Caco-2 (cell line): ENCODE measurements at places on chromosomes 4 and X. TPM values are rescaled to one million over a fixed set of nuclear protein-coding genes. Genes with fewer than 3 reads are reported as not detected.

DNA sequence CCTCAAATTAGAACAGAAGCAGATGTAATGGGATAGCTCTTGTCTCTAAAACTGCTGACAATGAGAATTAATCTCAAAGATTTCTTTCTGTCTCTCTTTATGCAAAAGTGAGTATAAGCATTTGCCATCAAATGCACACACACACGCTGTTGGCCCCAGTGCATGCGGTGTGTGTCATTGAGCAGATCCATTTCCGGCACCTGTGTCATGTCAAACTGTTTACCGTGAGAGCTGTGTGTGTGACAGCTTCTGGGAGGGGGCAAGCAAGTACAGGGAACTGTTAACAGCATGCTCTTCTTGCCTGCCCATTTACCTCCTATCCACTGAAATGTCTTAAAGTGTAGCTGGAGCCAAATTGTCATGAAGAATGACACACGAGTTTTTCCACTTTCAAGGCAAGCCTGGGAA, 297.9 kb upstream of the FAT4 start:
- H3K27ac ChIP-seq, result no peak overlapping the region
- H3K27me3 ChIP-seq, result no peaks in the 10 kb centered on the region
- H3K36me3 ChIP-seq, result no peaks in the 10 kb centered on the region
- no peaks in the 10 kb centered on the region for H3K4me1 ChIP-seq
- DNase-seq, result no peak

DNA sequence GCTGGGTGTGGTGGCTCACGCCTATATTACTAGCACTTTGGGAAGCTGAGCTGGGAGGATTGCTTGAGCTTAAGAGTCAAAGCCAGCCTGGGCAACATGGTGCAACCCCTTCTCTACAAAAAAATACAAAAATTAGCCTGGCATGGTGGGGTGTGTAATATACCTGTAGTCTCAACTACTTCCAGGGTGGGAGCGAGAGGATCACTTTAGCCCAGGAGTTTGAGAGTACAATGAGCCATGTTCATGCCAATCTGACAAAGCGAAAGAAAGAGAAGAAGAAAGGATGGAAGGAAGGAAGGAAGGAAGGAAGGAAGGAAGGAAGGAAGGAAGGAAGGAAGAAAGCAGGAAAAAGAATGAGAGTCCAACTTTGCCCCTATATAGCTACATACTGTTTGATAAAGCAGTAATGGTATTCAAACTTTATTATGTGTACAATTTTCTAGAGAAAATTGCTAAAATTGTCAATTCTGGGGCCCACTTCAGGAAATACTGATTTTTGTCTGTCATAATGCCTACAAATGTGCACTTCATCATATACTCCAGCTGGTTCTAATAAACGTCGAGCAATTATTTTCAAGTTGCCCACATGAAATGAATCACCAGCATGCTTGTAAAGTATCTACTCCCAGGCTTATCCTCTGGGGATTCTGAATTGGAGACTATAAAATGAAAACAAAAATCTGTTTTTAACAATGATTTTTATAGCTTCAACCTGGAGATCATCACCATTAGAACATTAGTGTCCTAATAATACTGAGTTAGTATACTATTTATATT, 132.3 kb downstream of the NDST4 start:
- no peaks in the 10 kb centered on the region for H3K36me3 ChIP-seq
- no peaks in the 10 kb centered on the region for H3K4me1 ChIP-seq
- H3K27me3 ChIP-seq, result no peaks in the 10 kb centered on the region
- H3K27ac ChIP-seq, result no peak overlapping the region
- H3K4me3 ChIP-seq, result no peak overlapping the region
- DNase-seq, result no peak

GRCh38 chrX:51825436-51825835, 68.0 kb upstream of the MAGED1 start:
- no peaks in the 10 kb centered on the region for H3K4me1 ChIP-seq
- H3K27me3 ChIP-seq, result no peaks in the 10 kb centered on the region
- no peaks in the 10 kb centered on the region for H3K36me3 ChIP-seq
- H3K4me3 ChIP-seq, result no peak overlapping the region

FAM156A gene
- 33.9 and 37.0 TPM in 2 replicates for total RNA-seq

SPATA4 gene
- total RNA-seq, result not detected in 2 replicates

GRCh38 chr4:120225527-120225926, 158.9 kb upstream of the MAD2L1 start:
- no peak overlapping the region for H3K4me3 ChIP-seq
- H3K27me3 ChIP-seq, result no peaks in the 10 kb centered on the region
- H3K27ac ChIP-seq, result no peak overlapping the region
- H3K36me3 ChIP-seq, result no peaks in the 10 kb centered on the region

GRCh38 chrX:6674734-6675133, 139.8 kb upstream of the VCX3A start:
- no peak for DNase-seq
- no peak overlapping the region for H3K4me3 ChIP-seq
- H3K27ac ChIP-seq, result no peak overlapping the region
- no peaks in the 10 kb centered on the region for H3K27me3 ChIP-seq
- H3K36me3 ChIP-seq, result no peaks in the 10 kb centered on the region
- H3K4me1 ChIP-seq, result no peaks in the 10 kb centered on the region

GRCh38 chrX:79371101-79371500, 4.0 kb upstream of the ITM2A start:
- H3K27ac ChIP-seq, result no peak overlapping the region
- H3K36me3 ChIP-seq, result no peaks in the 10 kb centered on the region
- DNase-seq, result no peak

- no peak overlapping the region for H3K27ac ChIP-seq
- H3K36me3 ChIP-seq, result no peaks in the 10 kb centered on the region
- no peaks in the 10 kb centered on the region for H3K27me3 ChIP-seq
Observed at GRCh38 chr4:123995936-123996335, 599.3 kb downstream of the SPRY1 start.

RIBC1 gene
- total RNA-seq, result 0.88 and 0.95 TPM in 2 replicates

DNA sequence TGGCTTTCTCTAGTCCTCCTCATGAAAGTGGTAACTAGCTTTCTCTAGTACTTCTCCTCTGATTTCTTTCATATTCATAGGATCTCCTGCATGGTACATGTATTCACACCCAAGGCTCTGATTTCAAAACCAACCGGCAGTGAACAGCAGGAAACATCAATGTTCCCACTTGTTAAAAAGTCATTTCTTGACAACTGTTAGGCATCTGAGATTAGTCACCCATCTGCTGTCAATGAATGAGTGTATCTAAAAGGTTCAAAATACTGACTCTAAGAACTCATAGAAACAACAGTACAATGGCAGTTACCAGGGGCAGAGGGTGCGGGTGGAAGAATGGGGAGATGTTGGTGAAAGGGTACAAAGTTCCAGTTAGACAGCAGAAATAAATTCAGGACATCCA, 31.5 kb upstream of the PUDP start:
- no peak overlapping the region for H3K27ac ChIP-seq
- no peaks in the 10 kb centered on the region for H3K4me1 ChIP-seq
- no peaks in the 10 kb centered on the region for H3K27me3 ChIP-seq
- no peak overlapping the region for H3K4me3 ChIP-seq
- no peaks in the 10 kb centered on the region for H3K36me3 ChIP-seq
- no peak for DNase-seq

TRIM60 gene
- not detected in 2 replicates for total RNA-seq

DNA sequence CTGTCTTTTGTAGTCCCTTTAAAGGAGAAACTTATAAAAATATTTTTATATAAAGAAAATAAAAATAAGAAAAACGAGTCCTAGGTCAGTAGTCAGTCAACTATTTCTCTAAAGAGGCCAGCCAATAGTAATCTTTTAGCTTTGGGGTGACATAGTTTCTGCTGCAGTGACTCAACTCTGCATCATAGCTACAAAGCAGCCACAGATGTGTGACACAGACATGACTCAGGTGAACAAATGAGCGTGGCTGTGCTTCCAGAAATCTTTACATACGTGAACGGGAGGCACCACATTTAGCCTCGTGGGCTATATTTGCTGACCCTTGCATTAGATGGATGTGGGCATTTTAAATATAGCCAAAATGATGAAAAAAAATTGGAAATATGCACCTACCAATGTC, 1862.5 kb upstream of the TENM3 start:
- no peak for DNase-seq
- H3K27ac ChIP-seq, result no peak overlapping the region
- H3K4me1 ChIP-seq, result no peaks in the 10 kb centered on the region
- no peaks in the 10 kb centered on the region for H3K27me3 ChIP-seq

PPAT gene
- total RNA-seq, result 55.6 and 60.7 TPM in 2 replicates

- no peaks in the 10 kb centered on the region for H3K27me3 ChIP-seq
- no peaks in the 10 kb centered on the region for H3K36me3 ChIP-seq
- H3K4me1 ChIP-seq, result no peaks in the 10 kb centered on the region
Observed at GRCh38 chr4:120331486-120332370, 265.1 kb upstream of the MAD2L1 start.

DNA sequence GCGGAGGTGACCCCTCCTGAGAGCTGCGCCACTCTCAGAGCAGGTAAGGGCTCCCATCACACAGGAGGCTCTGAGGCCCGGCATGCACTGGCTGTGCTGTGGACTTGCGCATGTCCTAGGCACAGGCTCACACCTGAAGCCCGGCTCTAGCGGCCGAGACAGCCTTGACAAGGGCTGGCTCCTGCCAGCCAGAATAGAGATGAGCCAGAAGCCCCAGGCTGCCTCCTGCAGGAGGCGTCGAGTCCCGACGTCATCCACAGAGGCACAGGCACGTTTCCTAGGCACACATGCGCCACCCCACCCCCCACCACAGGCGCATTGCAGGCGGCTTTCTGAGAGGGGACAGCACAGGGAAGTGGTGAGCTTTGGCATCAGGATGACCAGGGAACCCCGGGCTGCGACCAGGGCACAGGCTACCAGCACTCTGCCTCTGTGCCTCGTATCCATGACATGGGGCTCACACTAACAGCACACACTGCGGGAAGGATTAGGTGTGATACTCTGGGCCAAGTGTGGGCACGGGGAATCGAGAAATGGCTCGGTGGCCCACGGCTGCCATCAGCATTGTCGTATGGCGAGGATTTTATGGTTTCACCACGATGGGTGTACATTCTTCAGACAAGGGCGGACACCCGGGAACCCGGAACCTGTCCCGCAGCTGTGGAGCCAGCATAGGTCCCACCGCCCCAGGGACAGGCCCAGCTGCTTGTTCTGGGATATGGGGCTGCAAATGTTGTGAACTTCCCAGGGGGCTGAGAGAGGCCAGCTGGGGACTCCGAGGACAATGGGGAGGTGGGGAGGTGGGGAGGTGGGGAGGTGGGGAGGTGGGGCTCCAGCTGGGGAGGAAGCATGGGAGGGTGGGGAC, 90.7 kb upstream of the ADRA2C start:
- H3K4me1 ChIP-seq, result peaks cover 19% of the 10 kb centered on the region
- H3K4me3 ChIP-seq, result no peak overlapping the region
- H3K36me3 ChIP-seq, result no peaks in the 10 kb centered on the region
- no peak for DNase-seq

- H3K27ac ChIP-seq, result no peak overlapping the region
- H3K36me3 ChIP-seq, result no peaks in the 10 kb centered on the region
- H3K4me3 ChIP-seq, result no peak overlapping the region
- no peak for DNase-seq
- H3K27me3 ChIP-seq, result no peaks in the 10 kb centered on the region
- no peaks in the 10 kb centered on the region for H3K4me1 ChIP-seq
Observed at GRCh38 chrX:20197641-20198210, 56.1 kb upstream of the EIF1AX start.

IL13RA2 gene
- not detected in 2 replicates for total RNA-seq

GRCh38 chr4:136687118-136687517, 845.2 kb downstream of the PCDH18 start:
- H3K36me3 ChIP-seq, result no peaks in the 10 kb centered on the region
- no peak overlapping the region for H3K27ac ChIP-seq
- H3K4me1 ChIP-seq, result no peaks in the 10 kb centered on the region
- no peak overlapping the region for H3K4me3 ChIP-seq
- H3K27me3 ChIP-seq, result no peaks in the 10 kb centered on the region
- no peak for DNase-seq

MAGEA9B gene
- not detected in 2 replicates for total RNA-seq

- no peaks in the 10 kb centered on the region for H3K27me3 ChIP-seq
- H3K4me3 ChIP-seq, result no peak overlapping the region
- H3K27ac ChIP-seq, result no peak overlapping the region
- H3K36me3 ChIP-seq, result no peaks in the 10 kb centered on the region
Observed at GRCh38 chr4:138297743-138298405, 55.7 kb upstream of the SLC7A11 start.

- no peak overlapping the region for H3K27ac ChIP-seq
- no peaks in the 10 kb centered on the region; the same call in 1 of the 2 replicates for H3K36me3 ChIP-seq
- peaks cover 10% of the 10 kb centered on the region; the same call in 1 of the 2 replicates for H3K4me1 ChIP-seq
- no peak for DNase-seq
Observed at GRCh38 chr4:78667764-78668163, 108.4 kb upstream of the BMP2K start.

DNA sequence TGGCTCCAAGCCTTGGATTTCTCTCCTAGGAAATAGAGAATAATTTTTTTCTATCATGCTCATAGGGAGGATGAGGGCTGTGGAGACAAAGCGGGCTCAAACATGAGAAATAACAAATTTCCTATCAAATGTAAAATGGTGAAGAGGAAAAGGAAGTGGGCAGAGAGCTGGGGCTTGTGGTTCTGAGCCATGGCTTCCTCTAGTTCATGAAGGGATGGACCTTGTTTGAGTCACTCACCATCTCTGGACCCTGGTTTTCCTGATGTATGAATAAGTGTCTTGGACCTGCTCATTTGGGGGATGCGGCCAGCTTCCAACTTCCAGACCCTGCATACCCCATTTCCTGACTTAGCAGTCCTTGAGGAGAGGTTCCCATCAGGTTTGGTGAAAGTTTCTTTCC, 63.0 kb downstream of the MSX1 start:
- H3K27me3 ChIP-seq, result no peaks in the 10 kb centered on the region
- H3K27ac ChIP-seq, result no peak overlapping the region
- no peak for DNase-seq
- no peaks in the 10 kb centered on the region for H3K4me1 ChIP-seq
- H3K4me3 ChIP-seq, result no peak overlapping the region
- no peaks in the 10 kb centered on the region for H3K36me3 ChIP-seq
